ENCODE measurements at places on chromosomes 12 and 14. TPM values are rescaled to one million over a fixed set of nuclear protein-coding genes. Genes with fewer than 3 reads are reported as not detected.

ITGB7 gene
- not detected for total RNA-seq

MSRB3 gene
- total RNA-seq, result 15.9 TPM

CCDC198 gene
- not detected for total RNA-seq

CRIP1 gene
- 5.5 TPM for total RNA-seq

GPR135 gene
- 2.7 TPM for total RNA-seq

PEBP1 gene
- 183 TPM for total RNA-seq

MAP3K9 gene
- total RNA-seq, result 14.7 TPM

DDX23 gene
- total RNA-seq, result 56.7 TPM

GALNT9 gene
- total RNA-seq, result not detected

CHGA gene
- not detected for total RNA-seq

FAM186B gene
- total RNA-seq, result 0.33 TPM

AACS gene
- total RNA-seq, result 46.3 TPM

All from placental epithelial cell (primary cell).